ENCODE measurements at places on chromosomes 5 and 9.

- DNase-seq: no peak
Observed at GRCh38 chr5:143649937-143650621, 161.9 kb upstream of the HMHB1 start.

DNA sequence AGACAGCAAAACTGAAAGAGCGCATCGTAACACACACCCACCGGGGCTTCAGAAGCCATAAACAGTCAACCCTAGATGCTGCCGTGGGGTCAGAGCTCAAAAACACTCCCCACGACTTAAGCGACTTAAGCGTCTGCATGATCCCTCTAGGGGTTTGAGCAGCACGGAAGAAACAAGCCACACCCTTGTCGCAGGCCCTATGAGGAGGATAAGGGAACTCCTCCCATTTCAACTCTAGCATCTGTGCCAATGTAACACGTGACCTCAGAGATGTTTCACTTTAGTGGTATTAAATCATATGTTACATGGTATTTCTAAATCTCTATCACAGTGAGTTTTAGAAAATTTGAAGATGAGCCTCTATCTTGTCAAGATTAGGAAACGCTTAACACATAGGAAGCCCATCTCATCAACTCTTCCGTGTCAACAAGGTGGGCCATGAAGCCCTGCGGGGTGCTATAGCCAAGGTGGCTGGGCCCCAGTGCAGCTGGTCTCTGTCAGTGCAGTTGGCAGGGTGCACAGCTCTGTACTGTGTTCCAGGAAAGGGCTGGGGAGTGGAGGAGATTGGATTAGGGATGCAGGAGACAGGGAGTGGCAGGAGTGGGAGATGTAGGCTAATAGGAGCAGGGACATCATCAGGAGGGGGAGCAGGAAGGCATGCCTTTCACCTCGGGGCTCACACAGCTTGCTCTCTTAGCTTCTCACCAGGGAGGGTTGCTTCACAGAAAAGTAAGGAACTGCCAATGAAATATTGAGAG lies 33.1 kb downstream of the ZCCHC9 start:
- no peak for DNase-seq

GRCh38 chr5:17096952-17097695 lies 120.3 kb upstream of the BASP1 start:
- DNase-seq: no peak

GRCh38 chr5:142287973-142288313 lies 36.9 kb downstream of the SPRY4 start:
- DNase-seq: no peak

GRCh38 chr9:79395228-79395627 lies 176.5 kb upstream of the TLE4 start:
- DNase-seq: no peak

DNA sequence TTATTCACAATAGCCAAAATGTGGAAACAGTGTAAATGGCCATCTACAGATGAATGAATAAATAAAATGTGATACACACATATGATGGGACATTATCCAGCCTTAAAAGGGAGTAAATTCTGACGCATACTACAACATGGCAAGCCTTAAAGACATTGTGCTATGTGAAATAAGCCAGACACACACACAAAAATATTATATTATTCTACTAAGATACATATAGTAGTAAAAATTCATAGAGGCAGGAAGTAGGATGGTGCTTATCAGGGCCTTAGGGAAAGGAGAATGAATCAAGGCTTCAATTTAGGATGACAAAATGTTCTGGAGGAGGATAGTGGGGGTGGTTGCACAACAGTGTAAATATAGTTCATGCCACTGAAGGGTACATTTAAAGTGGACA lies 346.7 kb upstream of the SMARCA2 start:
- no peak for DNase-seq

GRCh38 chr5:121640298-121640697 lies 211.4 kb upstream of the FTMT start:
- no peak for DNase-seq

DNA sequence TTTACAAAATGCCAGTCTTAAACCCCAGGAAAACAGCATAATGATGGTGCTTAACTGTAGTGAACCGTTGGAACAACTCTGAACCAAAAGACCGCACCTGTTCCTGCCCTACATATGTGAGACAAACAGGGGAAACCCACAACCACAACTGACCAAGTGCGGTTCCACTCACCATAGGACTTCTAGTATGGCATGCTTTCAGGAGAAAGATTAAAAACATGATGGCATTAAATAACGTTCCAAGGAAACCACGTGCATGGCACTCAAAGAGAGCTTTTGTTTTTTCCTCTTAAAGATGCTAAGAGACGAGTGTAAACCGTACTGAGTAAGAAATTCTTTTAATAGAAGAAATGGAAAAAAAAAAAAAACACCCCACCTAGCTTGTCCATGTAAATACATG lies 119.8 kb downstream of the SSBP2 start:
- DNase-seq: no peak

- DNase-seq: no peak
Observed at GRCh38 chr9:105069285-105069684, 141.3 kb upstream of the ABCA1 start.

DNA sequence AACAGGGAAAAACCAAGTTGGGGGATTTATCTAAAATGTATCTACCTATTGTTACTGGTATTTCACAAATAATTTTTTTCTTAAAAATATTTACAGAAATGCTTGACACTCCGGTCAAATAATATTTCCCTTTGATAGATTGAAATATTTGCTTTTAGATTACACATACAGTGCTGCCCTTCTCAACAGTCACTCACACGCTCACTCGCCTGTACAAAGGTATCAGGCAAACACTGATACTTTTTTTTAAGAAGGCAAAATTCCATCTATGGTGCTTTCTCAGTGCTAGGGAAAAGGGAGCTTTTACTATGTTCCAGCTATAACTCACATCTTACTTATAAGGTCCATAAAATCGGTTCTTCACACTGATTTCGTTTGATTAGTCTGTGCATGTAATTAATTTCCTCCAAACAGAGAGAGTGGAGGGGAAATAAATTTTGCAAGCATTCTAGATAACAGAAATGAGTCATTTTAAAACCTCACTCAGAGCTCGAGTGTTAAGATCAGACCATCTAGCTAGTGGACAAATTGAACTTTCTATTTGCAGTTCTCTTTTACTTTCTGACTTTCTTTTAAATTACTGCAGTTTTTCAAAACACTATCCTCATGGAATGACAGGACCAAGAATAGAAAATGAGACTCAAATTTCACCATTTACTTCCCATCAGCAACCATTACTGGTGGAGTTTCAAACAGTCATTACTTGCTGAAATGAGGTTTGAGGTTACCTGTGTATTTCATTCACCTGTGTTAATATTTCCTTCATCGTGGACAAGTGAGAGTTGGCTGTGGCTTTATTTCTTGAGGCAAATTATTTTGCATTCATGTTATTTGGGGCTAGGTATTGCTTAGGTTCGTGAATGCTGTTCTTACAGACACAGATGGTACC lies 273.2 kb downstream of the RAB3C start:
- no peak for DNase-seq

DNA sequence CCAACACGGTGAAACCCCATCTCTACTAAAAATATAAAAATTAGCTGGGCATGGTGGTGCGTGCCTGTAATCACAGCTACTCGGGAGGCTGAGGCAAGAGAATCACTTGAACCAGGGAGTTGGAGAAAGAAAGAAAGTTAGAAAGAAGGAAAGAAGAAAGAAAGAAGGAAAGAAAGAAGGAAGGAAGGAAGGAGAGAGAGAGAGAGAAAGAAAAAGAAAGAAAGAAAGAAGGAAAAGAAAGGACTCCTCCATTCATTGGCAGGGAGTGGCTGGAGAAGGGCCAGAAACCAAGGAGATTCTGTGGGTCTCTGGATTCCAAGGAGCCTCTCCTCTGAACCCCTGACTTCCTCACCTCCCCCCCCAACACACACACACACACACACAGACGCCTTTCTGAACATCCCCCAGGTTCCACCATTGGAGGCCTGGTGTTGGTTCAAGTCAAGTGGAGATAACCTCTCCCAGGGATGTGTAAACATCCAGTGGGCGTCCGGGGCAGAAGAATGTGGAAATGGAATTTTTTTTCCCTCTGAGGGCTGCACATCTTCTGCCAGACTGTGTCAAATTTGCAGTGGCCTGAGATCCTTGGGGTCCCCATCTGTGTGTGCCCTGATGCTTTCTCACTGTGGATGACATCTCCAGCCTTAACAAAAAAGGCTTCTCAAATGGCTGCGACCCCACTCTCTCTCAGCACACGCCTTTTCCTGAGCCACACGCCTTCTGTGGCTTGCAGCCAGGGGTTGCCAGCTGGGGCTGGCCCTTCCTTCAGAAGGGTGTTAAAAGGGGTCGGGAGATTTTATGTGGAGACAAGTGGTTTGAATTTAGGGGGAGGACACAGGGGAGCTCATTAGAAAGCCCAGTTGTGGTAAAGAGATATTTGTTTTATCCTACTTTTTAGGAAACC lies 109.3 kb upstream of the HAND1 start:
- DNase-seq: peak; percentile 80

DNA sequence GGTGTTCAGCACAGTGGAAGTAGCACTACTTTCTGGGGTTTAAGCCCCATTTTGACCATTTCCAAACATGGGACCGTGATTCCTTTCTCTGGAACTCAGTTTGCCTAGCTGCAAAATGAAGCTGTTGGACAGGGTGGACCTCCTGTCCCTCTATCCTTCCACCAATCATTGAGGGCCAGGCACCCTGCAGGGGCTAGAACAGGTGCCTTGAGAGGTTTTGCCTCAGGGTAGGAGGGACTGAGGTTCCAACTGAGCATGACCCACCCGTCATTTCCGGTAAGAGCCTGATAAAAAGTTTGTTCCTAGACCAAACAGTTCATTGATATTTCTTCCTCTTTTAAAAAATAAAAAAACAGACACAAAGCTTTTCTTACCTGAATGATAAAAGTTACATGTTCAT lies 116.5 kb downstream of the MVB12B start:
- DNase-seq: no peak

GRCh38 chr5:170076211-170076610 lies 29.5 kb upstream of the FOXI1 start:
- DNase-seq: no peak

- DNase-seq: no peak
Observed at GRCh38 chr5:157612581-157612980, 37.0 kb upstream of the ADAM19 start.

DNA sequence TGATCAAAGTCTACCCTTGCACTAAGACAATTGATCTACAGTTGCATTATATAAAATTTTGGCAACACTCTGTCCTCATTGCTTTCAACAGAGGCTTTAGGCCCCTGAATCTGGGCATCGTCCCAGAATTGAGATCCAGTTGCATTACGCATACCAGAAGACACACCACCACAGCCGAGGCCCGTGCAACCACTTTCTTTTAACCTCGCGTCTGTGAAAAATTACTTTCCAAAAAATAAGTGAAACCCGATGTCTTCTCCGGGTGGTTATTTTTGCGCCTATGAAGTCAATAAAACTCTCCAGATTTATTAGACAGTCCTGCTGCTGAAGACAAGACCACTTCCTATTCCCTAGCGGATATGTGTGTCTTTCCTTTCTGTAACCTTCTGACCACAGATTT lies 52.1 kb upstream of the NFIB start:
- DNase-seq: no peak

GRCh38 chr5:112117551-112117950 lies 301.5 kb downstream of the EPB41L4A start:
- no peak for DNase-seq

- DNase-seq: no peak
Observed at GRCh38 chr9:135296735-135297455, 182.7 kb upstream of the PPP1R26 start.

DNA sequence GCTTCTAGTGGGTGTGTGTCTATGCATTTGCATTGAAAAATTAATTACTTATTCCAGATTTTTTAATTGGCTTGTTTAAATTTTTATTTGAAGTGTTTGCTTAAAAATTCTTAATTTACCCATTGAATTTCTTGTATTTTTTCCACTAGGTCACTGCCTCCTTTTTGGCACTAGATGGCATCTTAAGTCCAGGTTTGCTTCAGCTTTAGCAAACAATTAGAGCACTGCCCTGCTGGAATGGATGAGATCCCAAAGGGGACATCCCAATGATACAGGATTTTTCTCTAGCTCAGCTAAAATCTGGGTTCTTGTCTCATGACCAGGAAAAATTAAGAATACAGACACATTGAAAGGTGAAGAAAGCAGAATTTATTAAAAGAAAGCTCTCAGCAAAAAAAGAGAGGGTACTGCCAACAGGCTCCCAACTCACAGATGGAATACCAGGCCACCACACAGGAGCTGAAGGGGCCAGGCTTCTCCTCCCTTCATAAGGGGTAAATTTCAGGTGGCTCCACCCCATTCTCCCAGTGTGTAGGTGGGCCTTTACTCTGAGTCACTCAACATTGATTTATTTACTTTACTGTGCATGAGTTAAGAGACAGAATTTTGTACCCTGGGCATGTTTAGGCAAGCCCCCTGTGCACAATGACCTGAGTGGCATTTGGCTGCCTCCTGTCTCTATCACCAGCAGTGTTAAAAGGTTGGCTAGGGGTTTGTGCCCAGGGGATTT lies 532.4 kb downstream of the ANXA1 start:
- peak; percentile 12 for DNase-seq

GRCh38 chr5:21087766-21088165 lies 1099.8 kb upstream of the CDH18 start:
- no peak for DNase-seq

DNA sequence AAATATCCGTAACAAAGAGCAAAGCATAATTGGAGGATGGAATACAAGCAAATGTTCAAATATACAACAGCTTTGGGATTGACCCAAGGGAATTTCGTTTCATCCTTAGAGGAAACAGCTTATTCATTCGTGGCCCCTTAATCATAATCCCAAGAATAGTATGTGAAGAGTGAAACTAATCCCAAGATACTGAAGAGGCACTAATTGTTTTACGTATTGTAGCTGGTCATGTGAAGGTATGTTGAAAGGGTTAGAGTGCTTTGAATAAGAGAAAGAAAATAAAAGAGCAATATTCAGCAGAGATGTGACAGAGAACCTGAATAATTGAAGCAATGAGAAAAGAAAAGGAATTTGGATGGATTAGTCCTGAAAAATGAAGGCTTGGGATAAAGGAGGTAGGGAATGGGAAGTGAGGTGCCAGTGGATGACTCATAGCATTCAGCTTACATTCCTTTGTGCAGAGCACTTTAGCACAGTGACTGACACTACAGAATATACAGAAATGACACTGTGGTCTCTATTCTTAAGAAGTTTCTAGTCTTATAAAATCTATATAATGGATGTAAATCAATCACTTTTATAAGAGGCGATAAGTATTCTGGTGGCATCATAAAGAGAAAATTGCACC lies 221.9 kb downstream of the TLR4 start:
- no peak for DNase-seq

DNA sequence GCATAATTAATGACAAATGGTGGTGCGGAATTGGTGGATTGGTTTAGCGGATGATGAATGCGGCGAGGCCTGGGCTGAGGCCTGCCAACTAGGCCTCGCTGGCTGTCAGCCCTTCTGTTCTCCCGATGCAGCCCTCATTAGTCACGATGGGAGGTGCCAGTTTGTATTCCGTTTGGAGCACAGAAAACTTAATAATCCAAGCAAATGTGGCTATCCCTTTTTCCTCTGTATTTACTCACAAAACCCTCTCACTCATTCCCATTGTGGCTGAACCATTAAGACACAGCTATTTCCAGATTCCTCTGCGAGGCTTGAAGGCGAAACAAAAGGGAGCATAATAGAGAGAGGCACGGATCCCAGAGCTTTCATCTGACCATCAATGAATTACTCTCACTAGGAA lies 114.3 kb downstream of the MVB12B start:
- no peak for DNase-seq

- no peak for DNase-seq
Observed at GRCh38 chr9:91714020-91714806, 235.8 kb downstream of the ROR2 start.

- no peak for DNase-seq
Observed at GRCh38 chr5:78781611-78782286, 133.2 kb upstream of the LHFPL2 start.
